ENCODE measurements at places on chromosomes 4 and X. TPM values are rescaled to one million over a fixed set of nuclear protein-coding genes. Genes with fewer than 3 reads are reported as not detected.

DNA sequence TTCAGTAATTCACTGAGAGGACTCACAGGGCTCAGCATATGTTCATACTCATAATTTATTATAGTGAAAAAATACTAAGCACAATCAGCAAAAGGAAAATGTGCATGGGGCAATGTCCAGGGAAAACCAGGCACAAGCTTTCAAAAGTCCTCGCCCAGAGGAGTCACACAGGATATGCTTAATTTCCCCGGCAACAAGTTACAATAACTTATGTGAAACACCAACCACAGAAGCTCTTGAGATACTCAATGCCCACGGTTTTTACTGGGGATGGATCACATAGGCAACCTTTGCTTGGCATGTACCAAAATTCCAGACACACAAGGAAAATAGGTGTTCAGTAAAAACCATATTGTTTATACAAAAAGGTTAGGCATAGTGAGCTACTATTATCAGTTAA, 38.5 kb upstream of the STPG2 start:
- DNase-seq = no peak

Gene GLUD2
- 1.6 TPM for total RNA-seq

GRCh38 chrX:39309721-39310152, 508.5 kb downstream of the MID1IP1 start:
- no peak for DNase-seq

Gene RPA4
- total RNA-seq = 0.48 TPM

Gene SCML2
- 0.97 TPM for total RNA-seq

All from cardiac septum (tissue), 1 donor.